Activated B cell treated with CpG ODN at 0.5 μM for 24 hours (primary cell): ENCODE measurements at places on chromosomes 7 and 10. TPM values are rescaled to one million over a fixed set of nuclear protein-coding genes. Genes with fewer than 3 reads are reported as not detected.

The SEMA4G gene
- total RNA-seq: 0.60 and 0.78 TPM in 2 replicates

The FOXI2 gene
- total RNA-seq: not detected in 2 replicates

The STRIP2 gene
- 0.20 and 0.35 TPM in 2 replicates for total RNA-seq

The OR6V1 gene
- total RNA-seq: not detected in 2 replicates

The A1CF gene
- total RNA-seq: not detected in 2 replicates

The SPAM1 gene
- total RNA-seq: not detected in 2 replicates

The GFRA1 gene
- not detected in 2 replicates for total RNA-seq

The LEP gene
- total RNA-seq: not detected in 2 replicates

The IFIT3 gene
- 3.2 TPM in 2 replicates for total RNA-seq

The THNSL1 gene
- 3.8 TPM in 2 replicates for total RNA-seq

The COL26A1 gene
- total RNA-seq: not detected in 2 replicates

The CLRN3 gene
- not detected in 2 replicates for total RNA-seq

The KCP gene
- 4.1 and 4.4 TPM in 2 replicates for total RNA-seq

The PDE1C gene
- not detected in 2 replicates for total RNA-seq

The ZPBP gene
- total RNA-seq: not detected in 2 replicates

The AZGP1 gene
- not detected in 2 replicates for total RNA-seq

The MYO1G gene
- 143 and 154 TPM in 2 replicates for total RNA-seq

The ASB10 gene
- not detected in 2 replicates for total RNA-seq

DNA sequence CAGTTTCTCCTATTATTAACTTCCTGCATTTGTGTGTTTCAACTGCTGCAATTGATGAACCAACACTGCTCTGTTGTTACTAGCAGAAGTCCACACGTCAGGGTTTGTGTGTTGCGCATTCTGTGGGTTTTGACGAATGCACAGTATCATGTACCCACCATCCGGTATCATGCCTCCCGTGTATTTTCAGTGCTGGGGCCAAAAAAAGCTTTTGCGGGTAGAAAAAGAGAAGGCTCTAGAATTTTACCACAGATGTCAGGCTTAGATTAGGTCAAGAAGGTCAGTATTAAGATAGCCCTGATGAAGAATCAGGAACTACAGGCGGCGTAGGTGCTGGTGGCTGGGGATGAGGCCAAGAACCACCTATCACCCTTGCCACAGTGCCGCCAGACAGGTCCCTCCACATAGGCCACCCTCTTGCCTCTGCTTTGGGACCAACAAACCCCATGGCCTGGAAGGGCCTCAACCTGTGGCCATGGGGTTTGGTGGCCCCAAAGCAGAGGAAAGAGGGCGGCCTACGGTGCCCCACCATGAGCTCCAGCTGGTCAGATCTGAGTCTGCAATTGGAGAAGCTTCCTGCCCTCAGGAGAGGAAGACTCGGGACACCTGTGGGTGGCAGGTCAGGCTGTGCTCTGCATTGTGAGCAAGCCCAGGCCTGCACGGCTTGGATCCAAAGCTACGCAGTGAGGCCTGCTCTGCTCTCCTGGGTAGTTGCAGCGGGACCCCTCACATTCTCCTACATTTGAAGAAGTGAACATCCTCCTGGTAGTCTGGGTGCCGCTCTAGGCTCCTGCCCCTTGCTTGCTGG lies 71.9 kb downstream of the MKI67 start:
- DNase-seq: no peak

DNA sequence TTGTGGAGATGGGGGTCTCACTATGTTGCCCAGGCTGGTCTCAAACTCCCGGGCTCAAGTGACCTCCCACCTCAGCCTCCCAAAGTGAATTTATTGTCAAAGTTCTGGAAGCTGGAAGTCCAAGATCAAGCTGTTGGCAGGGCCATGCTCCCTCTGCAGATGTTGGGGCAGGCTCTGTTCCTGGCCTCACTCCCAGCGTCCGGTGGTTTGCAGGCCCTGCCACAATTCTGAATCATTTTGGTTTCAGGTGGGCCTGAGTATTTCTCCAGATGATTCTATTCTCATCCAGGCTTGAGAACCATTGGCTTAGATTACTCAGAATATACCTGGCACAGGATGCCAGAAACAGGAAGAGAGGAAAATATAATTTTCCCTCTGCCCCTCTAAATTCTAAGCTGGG lies 737.4 kb downstream of the TNS3 start:
- DNase-seq: no peak

DNA sequence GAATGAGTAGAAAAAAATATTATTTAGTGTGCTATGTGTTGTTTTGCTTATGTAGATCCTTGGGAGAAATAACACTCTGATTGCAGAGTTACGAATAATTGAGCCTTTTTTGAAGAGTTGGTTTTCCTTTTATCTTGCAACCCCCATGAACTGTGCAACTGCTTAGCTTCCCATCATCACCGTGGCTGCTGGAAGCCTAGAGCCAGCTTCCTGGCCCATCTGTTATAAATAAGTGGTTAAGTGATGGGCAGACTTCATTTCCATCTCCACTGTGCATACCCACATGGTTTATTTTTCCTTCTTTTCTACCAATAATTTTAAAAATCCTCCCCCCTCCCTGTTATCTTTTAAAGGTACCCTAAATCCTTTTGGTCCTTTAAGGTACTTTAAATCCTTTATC lies 554.9 kb upstream of the GALNT17 start:
- DNase-seq: no peak

- DNase-seq: no peak
Measured at GRCh38 chr7:141695803-141696289, 6.1 kb downstream of the DENND11 start.

- no peak for DNase-seq
Measured at GRCh38 chr10:9986786-9987185, 1030.9 kb upstream of the CELF2 start.

- no peak for DNase-seq
Measured at GRCh38 chr10:93216341-93216985, 142.8 kb downstream of the CYP26A1 start.

DNA sequence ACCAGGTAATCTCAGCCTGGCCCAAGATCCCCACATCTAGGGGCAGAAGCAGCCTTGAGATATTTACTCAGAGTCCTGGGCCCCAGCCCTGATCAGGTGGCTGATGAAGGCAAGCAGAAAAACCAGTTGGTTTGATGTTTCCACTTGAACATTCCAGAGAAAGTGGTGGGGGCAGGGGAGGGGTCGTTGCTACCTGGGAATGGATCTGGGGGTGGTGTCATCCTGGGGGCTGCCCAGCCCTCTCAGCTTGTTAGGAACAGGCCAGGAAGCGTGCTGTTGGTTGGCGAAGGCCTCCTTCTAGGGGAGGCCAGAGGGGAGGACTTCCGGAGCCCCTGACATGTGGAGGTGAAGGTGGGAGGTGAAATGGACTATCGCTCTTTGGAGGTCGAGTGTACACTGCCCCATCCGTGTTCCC lies 3.7 kb upstream of the ABHD11 start:
- no peak for DNase-seq

DNA sequence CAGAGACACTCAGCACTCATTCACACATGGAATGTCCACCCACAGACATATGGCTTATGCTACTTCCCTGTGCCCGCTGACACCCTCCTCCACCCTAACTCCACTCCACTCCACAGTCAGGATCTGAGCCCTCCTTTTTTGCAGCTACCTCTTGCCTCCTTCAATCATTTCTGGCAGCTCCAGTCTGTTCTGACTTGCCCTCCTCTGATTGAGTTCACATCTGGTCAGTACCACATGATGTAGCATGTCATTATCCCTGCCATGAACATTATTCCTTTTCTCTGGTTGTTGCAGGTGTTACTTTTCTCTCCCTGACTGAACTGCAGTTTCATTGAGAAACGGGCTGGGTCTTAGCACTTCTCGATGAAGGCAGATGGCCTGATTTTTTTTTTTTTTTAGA lies 130.1 kb upstream of the EGR2 start:
- DNase-seq: no peak

- no peak for DNase-seq
Measured at GRCh38 chr7:15248514-15248913, 313.3 kb downstream of the AGMO start.

GRCh38 chr10:132677096-132677472 lies 108.9 kb downstream of the NKX6-2 start:
- DNase-seq: no peak

GRCh38 chr7:158028290-158028941 lies 559.2 kb downstream of the PTPRN2 start:
- no peak for DNase-seq

DNA sequence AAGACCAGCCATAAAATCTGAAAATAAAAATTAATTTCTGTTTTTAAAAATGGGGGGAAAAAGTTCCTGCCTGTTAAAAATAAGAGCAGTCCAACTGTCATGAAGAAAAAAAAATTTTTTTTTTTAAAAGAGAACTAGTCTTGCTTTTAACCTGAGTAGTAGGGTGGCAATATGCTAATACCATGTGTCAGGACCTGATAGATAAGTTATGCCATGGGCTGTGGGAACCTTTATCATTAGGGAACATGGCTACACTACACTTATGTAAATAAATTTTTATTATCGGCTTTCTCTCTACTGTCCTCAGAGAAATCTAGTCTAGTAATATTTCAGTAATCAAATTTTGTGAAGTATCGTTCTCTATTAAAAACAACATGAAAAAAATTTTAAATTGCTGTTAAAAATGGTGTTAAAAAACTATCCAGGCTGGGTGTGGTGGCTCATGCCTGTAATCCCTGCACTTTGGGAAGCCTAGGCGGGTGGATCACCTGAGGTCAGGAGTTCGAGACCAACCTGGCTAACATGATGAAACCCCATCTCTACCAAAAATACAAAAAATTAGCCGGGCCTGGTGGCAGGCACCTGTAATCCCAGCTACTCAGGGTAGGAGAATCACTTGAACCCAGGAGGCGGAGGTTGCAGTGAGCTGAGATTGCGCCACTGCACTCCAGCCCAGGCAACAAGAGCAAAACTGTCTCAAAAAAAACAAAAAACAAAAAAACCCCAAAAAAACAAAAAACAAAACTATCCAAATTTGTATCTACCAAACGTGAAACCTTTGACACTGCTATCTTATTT lies 20.7 kb downstream of the NT5C3A start:
- no peak for DNase-seq

GRCh38 chr10:26509307-26509706 lies 71.2 kb downstream of the APBB1IP start:
- no peak for DNase-seq

DNA sequence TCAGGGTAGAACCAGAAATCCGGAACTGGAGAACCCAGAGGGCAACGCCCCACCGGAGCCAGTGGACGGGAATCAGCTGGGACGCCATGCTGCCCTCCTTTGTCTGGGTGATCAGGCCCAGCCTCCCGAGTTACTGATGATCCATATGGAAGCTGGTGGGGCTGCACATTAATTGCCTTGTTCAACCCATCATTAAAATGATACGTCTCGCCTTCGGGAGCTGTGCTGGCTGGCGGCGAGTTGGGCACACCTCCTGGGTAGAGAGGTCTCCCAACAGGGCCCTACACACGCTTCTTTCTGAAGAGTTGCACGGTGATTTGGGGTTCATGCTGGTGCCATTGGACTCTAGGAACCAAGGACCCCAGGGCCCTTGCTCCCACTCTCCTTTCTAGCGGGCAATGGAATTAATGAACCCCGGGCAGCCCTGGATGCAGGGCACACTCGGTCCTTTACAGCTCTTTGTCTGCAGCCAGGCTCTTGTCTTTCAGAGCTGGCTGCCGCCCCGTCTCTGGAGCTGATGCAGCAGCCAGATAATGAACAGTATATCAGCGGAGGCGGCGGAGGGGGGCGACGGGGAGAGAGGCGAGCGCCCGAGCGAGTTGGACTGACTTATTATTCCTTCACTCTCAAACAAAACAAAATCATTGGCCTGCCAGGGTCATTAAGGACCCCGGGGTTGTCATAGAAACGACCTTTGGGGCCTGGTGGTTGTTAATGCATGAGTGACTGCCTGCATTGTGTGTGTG lies 412.2 kb upstream of the ZMIZ1 start:
- no peak for DNase-seq

- no peak for DNase-seq
Measured at GRCh38 chr7:157793087-157793353, 456.2 kb downstream of the DNAJB6 start.

GRCh38 chr10:112619556-112619955 lies 172.5 kb downstream of the VTI1A start:
- no peak for DNase-seq

DNA sequence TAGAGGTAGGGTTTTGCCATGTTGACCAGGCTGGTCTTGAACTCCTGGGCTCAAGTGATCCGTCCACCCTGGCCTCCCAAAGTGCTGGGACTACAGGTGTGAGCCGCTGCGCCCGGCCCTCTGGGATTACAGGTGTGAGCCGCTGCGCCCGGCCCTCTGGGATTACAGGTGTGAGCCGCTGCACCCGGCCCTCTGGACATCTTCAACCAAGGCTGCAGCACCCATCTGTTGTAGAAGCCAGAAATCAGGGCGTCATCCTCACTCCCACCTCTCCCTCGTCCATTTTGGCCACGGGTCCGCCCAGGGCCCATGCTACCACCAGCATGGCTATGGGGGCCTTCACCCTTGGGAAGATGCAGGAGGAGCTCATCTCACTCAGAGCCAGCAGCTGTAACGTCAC lies 38.5 kb upstream of the EBF3 start:
- no peak for DNase-seq

GRCh38 chr10:77687621-77688020 lies 50.0 kb upstream of the KCNMA1 start:
- no peak for DNase-seq

GRCh38 chr10:29630205-29631048 lies 4.3 kb downstream of the SVIL start:
- DNase-seq: no peak

DNA sequence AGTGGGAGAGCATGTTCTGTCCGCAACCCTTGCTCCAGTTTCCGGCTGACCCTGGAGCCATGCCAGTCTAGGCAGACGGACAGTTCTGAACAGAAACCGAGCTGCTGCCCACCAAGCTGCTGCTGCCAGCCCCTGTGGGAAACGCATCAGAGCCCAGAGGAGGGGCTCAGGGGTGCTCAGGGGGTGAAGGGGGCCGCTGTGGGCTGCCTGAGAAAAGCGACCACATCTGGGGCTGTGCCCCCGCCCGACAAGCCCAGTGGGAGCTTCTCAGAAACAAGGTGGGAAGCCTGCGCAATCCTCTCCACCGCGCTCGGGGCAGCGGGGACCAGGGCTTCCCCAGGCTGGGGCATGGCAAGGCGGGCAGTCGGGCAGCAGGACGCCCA lies 38.8 kb upstream of the CFAP46 start:
- DNase-seq: no peak

GRCh38 chr10:71052076-71052660 lies 160.2 kb upstream of the UNC5B start:
- no peak for DNase-seq

- no peak for DNase-seq
Measured at GRCh38 chr10:44913350-44914081, 2.4 kb downstream of the TMEM72 start.

DNA sequence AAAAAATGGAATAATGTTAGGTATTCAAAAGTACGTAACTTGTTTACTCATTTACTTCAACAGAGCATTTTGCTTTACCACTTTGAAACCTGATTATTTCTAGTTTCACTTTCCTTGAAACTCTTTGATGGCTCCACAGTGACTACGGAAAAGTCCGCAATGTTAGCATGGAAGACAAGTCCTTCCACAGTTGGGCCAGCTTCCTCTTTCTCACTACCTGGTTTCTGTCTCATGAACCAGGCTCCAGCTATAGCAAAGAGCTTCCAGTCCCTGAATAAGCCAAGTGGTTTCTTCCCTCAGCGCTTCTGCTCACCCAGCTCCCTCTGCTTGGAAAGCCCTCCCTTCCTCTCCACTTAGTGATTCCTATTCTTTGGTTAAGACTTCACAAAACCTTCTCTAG lies 44.8 kb upstream of the SLC16A12 start:
- DNase-seq: no peak

- no peak for DNase-seq
Measured at GRCh38 chr7:82445271-82445670, 1.7 kb upstream of the CACNA2D1 start.

GRCh38 chr10:128537834-128538330 lies 411.7 kb upstream of the MKI67 start:
- no peak for DNase-seq

- no peak for DNase-seq
Measured at GRCh38 chr7:50657341-50657873, 92.2 kb upstream of the DDC start.

GRCh38 chr7:69062020-69062765 lies 536.1 kb upstream of the AUTS2 start:
- no peak for DNase-seq
